Left colon (tissue), 2 donors: ENCODE measurements at places on chromosomes 6 and 20. TPM values are rescaled to one million over a fixed set of nuclear protein-coding genes. Genes with fewer than 3 reads are reported as not detected.

CDYL gene
- total RNA-seq = 56.7 TPM

HLA-DOA gene
- total RNA-seq = 0.92 TPM

ENPP4 gene
- total RNA-seq = 19.1 TPM

GRCh38 chr20:53498341-53498740 lies 95.3 kb downstream of the ZNF217 start:
- DNase-seq = no peak

- no peak for DNase-seq
These were observed 624.3 kb downstream of the PTPRT start for GRCh38 chr20:42565235-42565995.

- DNase-seq = no peak
These were observed 156.6 kb downstream of the RALGAPA2 start for GRCh38 chr20:20555838-20556237.

CENPQ gene
- total RNA-seq = 2.5 TPM

KLHDC3 gene
- 43.8 TPM for total RNA-seq

GPR63 gene
- 1.8 TPM for total RNA-seq

GRCh38 chr6:144725736-144726522 lies 440.8 kb downstream of the UTRN start:
- no peak for DNase-seq

GRCh38 chr6:63643862-63644261 lies 8.3 kb downstream of the PHF3 start:
- no peak for DNase-seq

VSTM2L gene
- 1.1 TPM for total RNA-seq
